Caco-2 (cell line): ENCODE measurements at places on chromosomes 16 and 17.

DNA sequence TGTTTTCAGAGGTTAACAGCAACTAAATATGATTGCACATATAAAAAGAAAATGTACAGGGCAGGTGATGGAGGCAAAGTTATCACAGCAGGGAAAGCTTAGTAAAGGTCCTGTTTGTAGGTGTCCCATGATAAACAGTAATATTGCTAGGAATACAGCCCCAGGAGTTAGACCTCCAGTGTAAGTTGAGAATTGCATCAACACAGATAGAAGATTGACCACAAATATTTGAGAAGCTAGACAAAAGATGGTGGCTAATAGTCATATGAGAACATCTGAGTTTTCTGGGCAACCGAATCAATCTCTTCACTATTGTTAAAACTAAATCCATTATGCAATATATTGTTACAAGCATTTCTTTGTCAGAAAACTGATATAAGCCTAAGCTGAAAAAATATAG is 152.6 kb downstream of the CDH11 start:
- no peak for DNase-seq

GRCh38 chr17:28127196-28127595 is 84.7 kb downstream of the NLK start:
- DNase-seq = no peak

DNA sequence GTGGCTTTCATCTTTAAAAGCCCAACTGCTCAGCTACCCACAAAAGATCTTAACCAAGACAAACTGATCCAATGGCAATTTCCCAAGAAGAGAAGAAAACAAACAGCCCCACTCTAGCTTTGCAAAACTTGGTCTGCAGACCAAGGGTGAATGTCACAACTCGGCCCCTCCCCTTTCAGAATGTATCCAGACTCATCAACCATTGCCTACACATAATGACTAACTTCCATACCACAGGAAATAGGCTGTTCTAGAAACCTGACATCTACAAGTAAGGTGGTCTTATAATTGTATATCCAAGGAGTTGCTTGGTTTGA is 16.0 kb downstream of the DCUN1D3 start:
- no peak for DNase-seq

- DNase-seq = peak; percentile 81
Measured at GRCh38 chr17:64661976-64662773, at the start of gene SMURF2. Gene SMURF2, minus strand, starts transcription at chr17:64662307. Its CDS starts 427 bp downstream, at chr17:64661880.

GRCh38 chr17:62704381-62704971 is 77.0 kb downstream of the MRC2 start:
- DNase-seq = no peak

DNA sequence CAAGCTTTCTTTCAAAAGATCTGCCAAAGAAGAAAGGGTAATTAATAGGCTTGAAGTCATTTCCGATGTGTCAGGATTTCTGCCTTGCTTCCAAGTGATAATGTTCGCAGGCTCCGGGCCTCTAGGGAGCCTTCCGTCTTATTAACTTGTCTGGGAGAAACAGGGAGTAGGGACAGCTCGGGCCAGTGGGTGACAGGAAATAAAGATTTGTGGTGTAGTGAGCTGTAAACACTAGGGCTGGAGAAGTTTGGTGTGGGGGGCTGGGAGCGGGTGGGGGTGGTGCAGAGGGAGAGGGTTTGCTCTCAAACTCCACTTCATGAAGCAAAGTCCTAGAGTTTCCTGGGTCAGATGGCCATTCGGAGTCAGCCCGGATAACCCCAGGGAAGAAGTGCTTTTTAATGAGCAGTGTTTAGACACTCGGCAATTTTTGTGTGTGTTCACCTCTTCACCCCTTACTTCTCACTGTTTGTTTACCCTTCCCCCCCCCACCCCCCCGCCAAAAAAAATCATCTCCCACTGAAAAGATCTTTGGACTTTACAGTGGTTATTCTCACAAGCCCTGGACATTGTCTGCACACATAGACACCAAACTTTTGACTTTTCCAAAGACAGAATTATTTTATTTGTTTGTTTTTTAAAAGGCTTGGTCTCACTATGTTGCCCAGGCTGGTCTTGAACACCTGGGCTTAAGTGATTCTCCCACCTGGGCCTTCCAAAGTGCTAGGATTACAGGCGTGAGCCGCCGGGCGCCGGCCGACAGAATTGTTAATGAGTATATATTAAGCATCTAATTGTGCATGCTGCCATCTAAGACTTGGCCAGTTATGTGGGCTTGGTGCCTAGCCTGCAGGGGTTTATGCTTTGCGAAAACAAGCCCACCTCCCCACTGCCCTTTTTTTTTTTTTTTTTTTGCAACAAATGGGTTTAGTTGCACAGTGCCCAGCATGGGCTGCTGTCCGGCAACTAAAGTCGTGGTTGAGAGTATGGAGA is 196.4 kb downstream of the CCDC182 start:
- DNase-seq = no peak

GRCh38 chr17:75743625-75744206 is 21.3 kb downstream of the GALK1 start:
- no peak for DNase-seq

DNA sequence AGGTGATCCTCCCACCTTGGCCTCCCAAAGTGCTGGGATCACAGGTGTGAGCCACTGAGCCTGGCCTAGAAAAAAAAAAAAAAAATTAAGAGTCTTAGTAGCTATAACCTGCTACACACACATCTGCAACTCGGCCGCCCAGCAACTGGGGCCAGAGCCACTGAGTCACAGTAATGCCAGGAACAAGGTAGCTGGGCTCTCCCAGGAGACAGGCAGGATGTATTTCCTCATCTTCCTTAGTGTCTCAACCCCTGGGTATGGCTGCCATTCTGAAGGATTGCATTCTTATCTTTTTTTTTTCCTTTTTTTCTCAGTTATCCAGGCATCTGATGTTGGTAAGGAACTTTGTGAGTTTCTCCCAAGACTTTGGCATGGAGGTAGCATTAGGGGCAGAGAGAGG is 7.1 kb upstream of the PSMD3 start:
- no peak for DNase-seq

GRCh38 chr17:82697808-82698064 is 762 bp downstream of the RAB40B start:
- no peak for DNase-seq

DNA sequence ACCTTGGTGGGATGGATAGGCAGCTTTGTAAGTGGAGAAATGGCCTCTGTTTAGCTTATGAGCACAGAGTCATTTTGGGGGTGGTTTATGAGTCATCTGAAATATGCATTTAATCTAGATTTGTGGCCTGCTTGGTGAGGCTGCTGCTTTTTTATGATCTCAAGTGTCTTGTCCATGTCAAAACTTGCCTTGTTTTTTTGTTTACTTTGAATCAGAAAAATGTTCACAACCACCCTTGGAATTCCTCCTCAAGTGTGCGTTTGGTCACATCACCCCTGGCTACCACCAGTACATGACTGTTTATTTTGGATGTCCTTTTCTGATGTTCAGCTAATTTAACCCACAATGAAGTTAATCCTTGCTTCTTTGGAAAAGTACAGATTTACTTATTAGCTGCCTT is 64.6 kb downstream of the FTO start:
- DNase-seq = no peak

DNA sequence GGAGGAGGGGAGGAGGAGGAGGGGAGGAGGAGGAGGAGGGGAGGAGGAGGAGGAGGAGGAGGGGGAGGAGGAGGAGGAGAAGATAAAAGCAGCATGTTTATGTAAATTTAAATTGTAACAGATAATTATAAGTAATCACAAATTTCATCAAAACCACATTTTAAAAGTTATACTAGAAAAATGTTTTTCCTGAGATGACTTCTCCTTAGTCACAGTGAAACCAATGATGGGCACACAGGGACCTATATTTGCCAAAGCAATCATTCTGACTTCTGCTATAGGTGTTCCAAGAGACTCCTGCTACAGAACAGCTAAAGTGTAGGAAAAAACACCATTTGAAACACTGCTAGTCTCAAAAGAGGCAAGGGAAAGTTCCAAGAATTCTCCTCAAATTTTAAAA is 66.4 kb downstream of the CEP95 start:
- DNase-seq = no peak

DNA sequence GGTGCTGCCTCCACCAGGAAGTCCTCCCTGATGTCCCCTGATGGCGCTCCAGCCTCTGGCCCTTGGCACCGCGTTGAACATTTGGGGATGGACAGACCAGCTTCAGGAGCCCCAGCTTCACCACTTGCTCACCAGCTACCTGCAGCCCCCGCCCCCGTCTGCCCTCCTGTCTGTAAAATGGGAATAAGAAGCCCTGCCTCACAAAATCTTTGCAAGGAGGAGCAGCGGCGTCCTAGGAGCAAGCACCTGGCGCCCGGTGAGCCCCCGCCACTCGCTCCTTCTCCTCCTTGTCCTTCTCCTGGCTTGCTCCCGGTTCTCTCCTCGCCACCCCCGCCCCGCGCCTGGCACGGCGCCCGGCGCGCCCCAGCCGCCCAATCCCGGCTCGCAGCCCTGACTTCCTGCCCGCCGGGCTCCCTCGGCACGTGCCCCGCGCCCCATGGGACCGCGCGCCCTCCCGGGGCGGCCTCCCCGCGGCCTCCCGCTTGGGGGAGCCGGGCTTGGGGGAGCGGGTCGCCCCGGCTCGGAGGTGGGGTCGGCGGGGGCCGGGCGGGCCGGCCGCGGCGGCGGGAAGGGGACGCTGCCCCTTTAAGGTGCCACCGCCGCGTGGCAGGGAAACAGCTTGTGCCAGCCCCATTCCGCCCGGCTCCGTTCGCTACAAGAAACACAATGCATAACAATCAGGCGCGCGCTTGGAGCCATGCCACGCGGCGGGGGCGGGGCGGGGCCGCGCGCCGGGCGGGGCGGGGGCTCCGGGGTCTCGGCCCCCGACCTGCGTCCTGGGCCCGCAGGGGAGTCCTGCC is 9.1 kb upstream of the PPP1R1B start:
- peak; percentile 46 for DNase-seq

GRCh38 chr16:25171390-25171789 is 45.4 kb upstream of the AQP8 start:
- no peak for DNase-seq
